ENCODE measurements at places on chromosomes 12 and 14.

GRCh38 chr14:33671556-33671955 is 279.3 kb downstream of the EGLN3 start:
- no peak for DNase-seq

- no peak for DNase-seq
Measured at GRCh38 chr14:104151566-104152245, 13.3 kb downstream of the KIF26A start.

DNA sequence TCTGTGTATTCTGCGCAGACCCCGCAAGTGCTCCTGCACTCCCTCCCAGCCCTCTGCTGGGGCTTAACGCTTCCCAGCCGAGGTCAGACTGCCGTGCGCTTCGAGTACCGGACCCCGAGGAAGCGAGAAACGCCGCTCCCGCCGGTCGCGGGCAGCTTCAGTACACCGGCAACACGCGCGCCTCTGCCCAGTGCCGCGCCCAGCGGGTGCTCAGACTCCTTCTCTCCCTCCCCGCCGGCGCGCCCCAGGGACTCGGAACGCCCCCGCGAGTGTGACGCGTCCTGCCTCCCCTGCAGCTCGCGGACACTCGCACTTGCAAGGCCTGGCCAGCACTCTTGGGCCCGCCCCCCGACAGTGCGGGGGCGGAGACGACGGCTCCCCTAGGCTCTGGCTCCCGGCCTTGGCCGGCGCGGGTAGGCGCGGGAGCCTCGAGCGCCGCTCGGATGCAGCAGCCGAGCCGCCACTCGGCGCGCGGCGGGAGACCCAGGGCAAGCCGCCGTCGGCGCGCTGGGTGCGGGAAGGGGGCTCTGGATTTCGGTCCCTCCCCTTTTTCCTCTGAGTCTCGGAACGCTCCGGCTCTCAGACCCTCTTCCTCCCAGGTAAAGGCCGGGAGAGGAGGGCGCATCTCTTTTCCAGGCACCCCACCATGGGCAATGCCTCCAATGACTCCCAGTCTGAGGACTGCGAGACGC is at the start of gene PTGER2:
Gene PTGER2 (plus strand): TSS at position 410 of the 692 bp plus-strand sequence. CDS start 237 bp downstream, at position 647.
- peak; percentile 70 for DNase-seq

DNA sequence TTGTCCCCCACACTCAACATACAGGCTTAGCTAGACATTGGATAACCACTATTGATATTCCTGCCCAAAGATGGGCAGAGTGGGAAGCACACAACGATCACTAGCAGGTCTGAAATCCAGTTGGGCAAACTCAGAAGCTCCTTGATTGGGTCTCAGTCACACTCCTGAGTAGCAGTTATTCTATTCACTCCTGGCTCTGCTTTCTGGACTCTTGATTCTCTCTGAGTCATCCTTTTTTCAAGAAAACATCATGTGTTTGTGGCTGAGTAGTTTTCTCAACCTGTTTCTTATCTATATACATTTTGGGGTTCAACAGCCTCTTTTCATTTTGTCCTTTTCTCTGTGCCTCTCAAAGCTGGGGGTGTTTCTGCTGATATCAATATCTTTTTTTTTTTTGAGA is 46.0 kb upstream of the MANSC4 start:
- DNase-seq = no peak

- no peak for DNase-seq
Measured at GRCh38 chr12:4809449-4810218, 89.4 kb downstream of the GALNT8 start.

DNA sequence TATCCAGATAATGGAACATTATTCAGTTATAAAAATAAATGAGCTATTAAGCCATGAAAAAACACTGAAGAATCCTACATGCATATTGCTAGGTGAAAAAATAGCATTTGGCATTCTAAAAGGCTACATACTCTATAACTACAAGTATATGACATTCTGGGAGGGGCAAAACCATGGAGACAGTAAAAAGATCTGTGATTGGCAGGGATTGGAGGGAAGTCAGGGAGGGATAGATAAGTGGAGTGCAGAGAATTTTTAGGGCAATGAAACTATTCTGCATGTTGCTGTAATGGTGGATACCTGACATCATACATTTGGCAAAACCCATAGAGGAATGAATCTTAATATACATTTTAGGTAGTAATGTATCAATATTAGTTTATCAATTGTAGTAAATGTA is 63.1 kb upstream of the SLC38A2 start:
- no peak for DNase-seq

DNA sequence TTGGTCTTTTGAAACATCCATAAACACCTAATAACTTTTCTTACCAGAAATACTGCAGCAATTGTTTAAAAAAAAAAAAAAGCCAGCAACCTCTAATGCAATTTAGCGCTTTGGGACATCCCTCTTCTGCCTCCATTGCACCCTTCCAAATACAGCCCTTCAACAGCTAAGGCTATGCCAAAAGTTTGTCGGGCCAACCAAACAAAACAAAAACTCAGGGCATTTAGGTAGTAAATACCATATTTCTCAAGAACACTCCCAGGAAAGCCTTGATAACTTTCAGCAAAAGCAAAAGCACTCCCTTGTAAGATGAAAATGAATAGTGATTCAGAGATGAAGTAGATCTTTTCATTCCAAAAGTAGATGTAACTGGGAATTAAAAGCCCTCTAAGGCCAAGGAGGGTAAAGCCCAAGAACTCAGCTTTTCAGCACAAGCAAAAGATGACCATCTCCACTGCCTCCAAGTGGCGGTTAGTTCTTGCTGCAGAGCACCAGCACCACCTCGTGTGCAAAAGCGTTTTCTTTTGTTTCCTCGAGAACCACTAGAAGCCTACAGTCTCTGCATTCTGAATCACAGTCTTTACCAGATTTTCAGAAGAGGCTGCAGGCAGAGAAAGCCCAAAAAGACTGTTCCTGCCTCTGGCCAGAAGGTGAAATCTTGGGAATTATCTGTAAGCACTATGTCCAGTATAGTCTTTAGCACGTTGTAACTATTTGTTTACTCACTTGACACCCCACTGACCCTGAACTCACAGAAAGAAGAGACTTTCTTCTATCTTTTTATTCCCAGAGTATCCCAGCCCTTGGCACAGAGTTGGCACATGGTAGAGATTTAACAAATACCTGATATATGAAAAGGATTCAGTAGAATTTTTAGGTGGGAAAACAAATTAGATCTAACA is 53.1 kb downstream of the SIX6 start:
- no peak for DNase-seq

DNA sequence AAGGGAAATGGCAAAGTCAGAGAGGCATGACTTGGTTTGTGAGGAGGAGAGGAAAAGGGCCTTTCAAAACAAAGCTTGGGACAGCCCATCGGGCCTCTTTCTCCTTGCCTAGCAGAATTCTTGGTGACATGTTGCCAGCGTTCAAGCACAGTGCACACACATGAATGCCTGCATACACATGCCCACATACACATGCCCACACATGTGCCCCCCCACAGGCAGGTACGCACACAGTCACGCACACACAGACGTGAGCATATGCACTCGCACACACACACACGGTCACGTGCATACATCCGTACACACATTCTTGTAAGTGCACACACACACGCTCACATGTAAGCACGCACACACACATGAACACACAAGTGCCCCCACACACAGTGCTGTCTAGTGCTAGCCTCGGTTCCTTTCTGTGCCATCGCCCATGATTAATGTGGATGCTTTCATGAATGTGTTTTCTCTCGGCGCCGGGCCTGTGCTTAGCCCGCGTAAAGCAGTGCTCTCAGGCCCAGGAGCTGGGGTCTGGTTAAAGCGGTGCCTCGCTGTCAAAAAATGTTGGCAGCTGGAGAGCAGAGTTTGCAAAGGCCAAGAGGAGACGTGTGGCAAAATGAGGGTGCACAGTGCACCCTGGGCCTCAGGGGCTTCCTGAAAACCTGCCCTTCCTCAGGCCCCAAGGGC is 328.8 kb upstream of the DIO3 start:
- no peak for DNase-seq

All from T-helper 22 cell (primary cell).